DMS153 (cell line): ENCODE measurements at places on chromosomes 2 and 18.

- no peak for DNase-seq
These were observed 58.1 kb upstream of the RALBP1 start for GRCh38 chr18:9417073-9417851.

GRCh38 chr2:20728114-20728758 is 61.3 kb downstream of the GDF7 start:
- peak; percentile 3 for DNase-seq

GRCh38 chr2:240820607-240821428 is 799 bp upstream of the KIF1A start:
- DNase-seq = peak; percentile 77

DNA sequence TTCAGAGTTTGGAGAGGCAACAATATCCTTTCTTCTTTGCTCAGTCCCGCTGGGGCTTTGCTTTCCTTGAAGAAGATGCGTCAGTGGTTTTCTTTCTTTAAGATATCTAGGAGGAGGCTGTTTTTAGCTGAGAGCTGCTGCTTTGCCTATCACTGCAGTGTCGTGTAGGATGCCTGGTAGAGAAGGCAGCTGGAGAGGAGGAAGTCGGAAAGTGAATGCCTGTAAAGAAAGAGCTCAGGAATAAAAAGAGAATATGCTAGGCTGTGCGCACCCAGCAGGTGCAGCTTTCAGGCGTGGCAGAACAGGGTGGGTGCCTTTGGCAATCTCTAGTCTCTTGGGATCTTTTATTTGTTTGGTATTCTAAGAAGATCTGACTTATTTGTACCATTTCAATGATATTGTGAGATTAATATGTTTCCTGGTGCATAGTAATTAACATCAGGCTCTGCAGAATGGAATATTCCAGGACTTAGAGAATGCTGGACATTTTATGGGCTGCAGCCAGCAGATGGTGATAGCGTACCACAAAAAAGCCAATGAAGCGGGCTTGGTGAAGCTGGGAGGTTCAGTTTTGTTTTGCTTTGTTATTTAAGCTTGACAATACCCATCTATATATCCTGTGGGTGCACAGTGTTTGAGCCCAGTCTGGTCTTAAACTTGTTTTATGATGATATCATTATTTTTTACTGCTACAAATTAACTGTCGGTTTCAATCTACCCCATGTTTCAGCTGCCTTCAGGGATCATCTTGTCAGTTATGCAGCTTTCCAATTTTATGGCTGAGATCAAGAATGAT is 34.9 kb downstream of the CAVIN2 start:
- peak; percentile 64 for DNase-seq

DNA sequence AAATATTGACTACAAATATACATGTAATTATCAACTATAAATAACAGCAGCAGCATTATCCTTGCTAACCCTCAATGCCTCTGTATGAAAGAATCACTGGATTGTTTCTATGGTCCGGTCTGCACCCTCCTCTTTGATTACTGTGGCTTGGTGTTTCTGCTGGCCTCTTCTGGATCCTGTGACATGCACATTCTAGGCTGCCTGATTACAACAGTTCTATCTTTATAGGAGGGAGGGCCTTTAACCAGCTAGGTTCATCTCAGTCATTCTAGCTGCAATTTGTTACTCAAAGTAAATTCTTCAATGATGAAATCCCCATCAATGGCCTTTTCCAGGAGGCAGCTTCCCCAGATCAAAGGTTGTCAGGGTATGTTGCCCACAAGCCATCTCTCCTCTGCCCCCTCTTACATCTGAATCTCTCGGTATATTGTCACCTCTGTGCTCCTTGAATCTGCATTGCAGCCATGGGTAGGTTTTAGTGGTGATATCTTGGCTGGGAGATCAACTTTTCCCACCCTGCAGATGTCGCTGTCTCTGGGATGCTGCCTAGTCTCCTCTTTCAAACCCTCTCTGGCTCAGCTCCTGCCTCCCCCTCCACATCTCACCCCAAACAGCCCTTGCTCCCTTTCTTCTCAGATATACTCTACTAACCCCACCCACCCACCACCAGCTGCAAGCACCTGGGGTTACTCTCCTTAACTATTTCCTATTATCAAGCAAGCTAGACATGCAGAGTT is 106.2 kb upstream of the BZW1 start:
- DNase-seq = no peak

- DNase-seq = no peak
These were observed 17.9 kb upstream of the AOX1 start for GRCh38 chr2:200567932-200568331.

- no peak for DNase-seq
These were observed 55.7 kb downstream of the MSH6 start for GRCh38 chr2:47838686-47839085.

DNA sequence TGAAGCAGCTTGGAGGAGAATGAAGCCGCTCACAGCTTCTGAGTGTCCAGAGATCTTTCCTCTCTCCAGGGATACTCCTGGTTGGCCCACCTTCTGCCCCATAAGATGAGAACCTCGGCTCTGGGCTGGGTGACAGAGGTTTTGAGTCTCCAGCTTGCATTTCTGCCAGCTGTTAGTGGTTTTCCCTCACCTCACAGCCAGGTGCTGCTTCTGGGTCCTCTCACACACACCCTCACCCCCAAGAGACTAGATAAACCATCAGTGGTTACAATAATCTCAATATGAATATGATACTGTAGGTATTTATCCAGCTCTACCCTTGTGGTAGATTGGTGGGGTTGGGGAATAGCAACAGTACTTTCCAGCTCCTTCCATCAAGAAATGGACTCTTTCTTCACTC is 161.7 kb upstream of the SIX3 start:
- DNase-seq = no peak
